Smooth muscle cell of trachea (primary cell): ENCODE measurements at places on chromosomes 11 and 22. TPM values are rescaled to one million over a fixed set of nuclear protein-coding genes. Genes with fewer than 3 reads are reported as not detected.

Gene GLYAT
- total RNA-seq, result not detected in 2 replicates

Gene OR52L1
- total RNA-seq, result not detected in 2 replicates

Gene CD3E
- total RNA-seq, result not detected in 2 replicates

Gene TPCN2
- 19.1 and 23.0 TPM in 2 replicates for total RNA-seq

Gene BIK
- total RNA-seq, result not detected in 2 replicates

Gene NXPE4
- total RNA-seq, result not detected in 2 replicates

Gene OR52E8
- not detected in 2 replicates for total RNA-seq

Gene MOGAT2
- total RNA-seq, result not detected in 2 replicates

Gene IL17REL
- total RNA-seq, result under 0.01 TPM in 2 replicates

Gene PGR
- total RNA-seq, result 0.17 and 0.58 TPM in 2 replicates

Gene MMP1
- 78.2 and 425 TPM in 2 replicates for total RNA-seq

Gene LGR4
- total RNA-seq, result 6.9 and 8.3 TPM in 2 replicates
